ENCODE measurements at places on chromosomes 7 and 10.

GRCh38 chr10:87867453-87867852 lies 4.0 kb downstream of the PTEN start:
- no peak overlapping the region for H3K4me3 ChIP-seq
- DNase-seq: no peak
- H3K36me3 ChIP-seq: no peaks in the 10 kb centered on the region
- H3K27ac ChIP-seq: no peak overlapping the region
- H3K27me3 ChIP-seq: no peaks in the 10 kb centered on the region

GRCh38 chr7:70588191-70588921 lies 543.6 kb upstream of the GALNT17 start:
- no peaks in the 10 kb centered on the region for H3K27me3 ChIP-seq
- no peak overlapping the region for H3K4me3 ChIP-seq
- no peak for DNase-seq
- no peaks in the 10 kb centered on the region for H3K36me3 ChIP-seq
- H3K4me1 ChIP-seq: peaks cover 10% of the 10 kb centered on the region
- H3K27ac ChIP-seq: no peak overlapping the region

DNA sequence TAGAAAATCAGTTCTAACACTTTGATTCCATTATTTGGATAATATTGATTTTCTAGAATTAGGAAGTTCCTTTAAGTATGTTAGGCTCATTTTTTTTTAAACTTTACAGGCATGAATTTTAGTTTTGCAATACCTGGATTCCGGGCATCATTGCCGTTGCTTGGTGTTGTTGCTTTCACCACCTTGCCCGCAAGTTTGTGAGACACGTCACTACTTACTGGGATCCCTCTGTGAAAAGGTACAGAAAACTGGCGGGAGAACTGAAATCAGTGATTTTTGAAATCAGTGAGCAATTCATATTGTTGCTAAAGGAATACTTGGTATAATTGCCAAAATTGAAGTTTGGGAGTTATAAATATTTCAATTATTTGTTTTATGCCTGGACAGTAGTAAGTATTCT lies 232.3 kb upstream of the NPY start:
- no peak overlapping the region for H3K27ac ChIP-seq
- H3K36me3 ChIP-seq: no peaks in the 10 kb centered on the region
- H3K4me1 ChIP-seq: no peaks in the 10 kb centered on the region
- peak; percentile 91 for DNase-seq

- H3K27me3 ChIP-seq: no peaks in the 10 kb centered on the region
- no peak overlapping the region for H3K4me3 ChIP-seq
- H3K4me1 ChIP-seq: no peaks in the 10 kb centered on the region
- no peak for DNase-seq
Observed at GRCh38 chr7:66741-67140, 125.6 kb upstream of the FAM20C start.

- no peak for DNase-seq
- H3K4me3 ChIP-seq: no peak overlapping the region
- no peaks in the 10 kb centered on the region for H3K36me3 ChIP-seq
- H3K27ac ChIP-seq: no peak overlapping the region
Observed at GRCh38 chr10:109937460-109938065, 14.3 kb upstream of the XPNPEP1 start.

DNA sequence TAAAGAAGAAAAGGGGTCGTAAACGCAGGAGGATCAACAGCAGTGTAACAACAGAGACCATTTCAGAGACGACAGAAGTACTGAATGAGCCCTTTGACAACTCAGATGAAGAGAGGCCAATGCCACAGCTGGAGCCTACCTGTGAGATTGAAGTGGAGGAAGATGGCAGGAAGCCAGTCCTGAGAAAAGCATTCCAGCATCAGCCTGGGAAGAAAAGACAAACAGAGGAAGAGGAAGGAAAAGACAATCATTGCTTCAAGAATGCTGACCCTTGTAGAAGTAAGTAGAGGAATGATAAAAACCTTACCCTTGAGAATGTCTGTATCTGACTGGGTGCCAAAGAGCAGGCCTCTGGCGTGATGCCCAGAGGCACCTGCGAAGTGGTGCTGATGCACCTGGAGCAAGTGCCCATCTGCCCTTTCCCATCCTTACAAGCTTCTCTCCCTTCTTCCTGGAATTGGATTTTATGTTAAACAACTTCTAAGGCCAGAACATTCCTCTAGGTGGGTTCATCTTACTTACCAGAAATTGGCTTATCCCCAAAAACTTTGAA lies 86.4 kb upstream of the SAMD8 start:
- peaks cover 7% of the 10 kb centered on the region for H3K36me3 ChIP-seq
- no peak overlapping the region for H3K4me3 ChIP-seq
- no peaks in the 10 kb centered on the region for H3K4me1 ChIP-seq

DNA sequence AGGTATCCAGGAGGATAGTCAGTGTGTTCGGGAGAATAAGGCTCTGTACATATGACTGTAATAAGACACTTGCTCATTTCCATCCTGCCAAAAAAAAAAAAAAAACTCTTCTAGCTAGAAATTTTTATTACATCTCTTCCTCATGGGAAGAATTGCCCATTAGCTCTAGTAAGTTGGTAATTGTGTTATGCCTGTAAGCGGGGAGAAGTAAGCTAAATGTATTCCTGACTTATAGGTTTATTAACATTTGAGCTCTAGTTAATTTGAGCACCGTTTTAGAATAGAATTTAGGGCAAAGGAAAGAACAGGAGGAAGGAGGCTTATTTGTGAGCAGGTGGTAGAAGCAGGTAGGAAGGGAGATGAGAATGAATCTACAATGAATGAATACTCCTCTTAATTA lies 1210.6 kb downstream of the SORCS1 start:
- H3K27me3 ChIP-seq: no peaks in the 10 kb centered on the region
- H3K27ac ChIP-seq: no peak overlapping the region
- H3K4me3 ChIP-seq: no peak overlapping the region
- H3K36me3 ChIP-seq: no peaks in the 10 kb centered on the region
- peaks cover 2% of the 10 kb centered on the region for H3K4me1 ChIP-seq
- DNase-seq: no peak

DNA sequence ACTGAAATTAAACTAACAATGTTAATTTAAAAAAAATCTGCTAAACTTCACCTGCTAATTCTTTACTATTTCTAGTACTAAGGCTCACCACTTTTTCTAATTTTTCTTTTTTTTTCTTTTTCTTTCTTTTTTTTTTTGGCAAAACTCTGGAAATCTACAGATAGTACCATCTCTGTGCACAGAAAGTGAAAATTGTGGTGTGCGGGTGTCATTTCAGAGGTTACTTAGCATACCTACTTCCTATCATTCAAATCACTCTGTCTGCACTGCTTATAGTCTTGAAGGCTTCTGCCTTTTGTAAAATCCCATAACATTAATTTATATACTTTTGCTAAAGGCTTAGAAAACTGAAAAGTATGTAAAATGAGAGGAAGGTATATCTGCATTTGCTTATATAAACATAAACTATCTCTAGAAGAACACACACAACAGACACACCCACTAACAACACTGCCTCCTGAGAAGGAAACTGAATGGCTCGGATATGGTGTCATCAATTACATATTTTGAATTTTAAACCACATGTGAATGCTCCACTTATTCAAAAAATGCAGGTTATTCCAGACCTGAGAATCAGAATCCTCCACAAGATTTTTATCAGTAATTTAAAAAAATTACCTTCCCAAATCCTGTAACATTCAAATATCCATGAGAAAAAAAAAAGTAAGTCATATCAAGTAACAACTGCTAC lies 229.5 kb downstream of the PARD3 start:
- H3K4me3 ChIP-seq: no peak overlapping the region
- no peaks in the 10 kb centered on the region for H3K36me3 ChIP-seq
- no peak overlapping the region for H3K27ac ChIP-seq

DNA sequence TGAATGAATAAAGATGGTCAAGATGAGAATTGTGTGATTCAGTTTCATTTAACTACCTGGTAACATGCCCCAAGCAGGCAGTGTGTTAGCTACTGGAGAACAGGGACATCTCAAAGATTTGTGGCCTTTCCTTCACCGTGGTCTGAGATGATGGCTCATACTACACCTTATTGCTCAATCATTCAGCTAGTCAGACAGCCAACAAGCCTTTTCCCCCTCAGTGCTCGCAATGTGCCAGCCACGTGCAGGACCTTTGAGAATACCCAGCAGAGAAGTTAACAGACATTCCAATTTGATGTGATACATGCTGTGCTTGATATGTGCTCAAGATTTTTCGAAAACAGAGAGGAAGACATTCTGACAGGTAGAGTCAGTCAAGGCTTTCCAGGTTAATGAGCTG lies 562.8 kb downstream of the SUGCT start:
- peaks cover 11% of the 10 kb centered on the region for H3K4me1 ChIP-seq
- H3K36me3 ChIP-seq: no peaks in the 10 kb centered on the region
- H3K27ac ChIP-seq: no peak overlapping the region
- DNase-seq: no peak
- no peaks in the 10 kb centered on the region for H3K27me3 ChIP-seq

- H3K27ac ChIP-seq: no peak overlapping the region
- no peak for DNase-seq
- H3K36me3 ChIP-seq: no peaks in the 10 kb centered on the region
- no peaks in the 10 kb centered on the region for H3K27me3 ChIP-seq
- H3K4me3 ChIP-seq: no peak overlapping the region
Observed at GRCh38 chr7:81627536-81628287, 142.1 kb downstream of the HGF start.

DNA sequence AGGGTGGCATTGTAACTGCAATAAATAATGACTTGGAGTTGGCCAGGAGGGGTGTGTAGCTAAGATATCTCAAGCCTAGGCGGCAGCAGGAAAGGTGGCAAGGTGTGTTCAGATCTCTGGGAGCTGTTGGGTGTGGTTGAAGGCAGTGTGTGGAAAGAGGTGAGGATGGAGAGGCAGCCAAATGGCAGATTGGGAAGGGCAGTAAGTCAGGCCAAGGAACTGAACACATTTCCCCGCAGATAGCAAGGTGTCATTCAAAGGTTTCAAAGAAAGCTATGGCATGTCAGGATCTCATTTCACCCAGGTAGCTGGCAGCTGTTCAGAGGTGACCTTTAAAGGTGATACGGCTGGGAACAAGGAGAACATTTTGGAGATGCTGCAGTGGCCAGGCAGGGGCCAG lies 586.0 kb upstream of the MGMT start:
- H3K36me3 ChIP-seq: no peaks in the 10 kb centered on the region
- no peak overlapping the region for H3K4me3 ChIP-seq
- H3K27ac ChIP-seq: no peak overlapping the region
- no peaks in the 10 kb centered on the region for H3K4me1 ChIP-seq
- DNase-seq: no peak

DNA sequence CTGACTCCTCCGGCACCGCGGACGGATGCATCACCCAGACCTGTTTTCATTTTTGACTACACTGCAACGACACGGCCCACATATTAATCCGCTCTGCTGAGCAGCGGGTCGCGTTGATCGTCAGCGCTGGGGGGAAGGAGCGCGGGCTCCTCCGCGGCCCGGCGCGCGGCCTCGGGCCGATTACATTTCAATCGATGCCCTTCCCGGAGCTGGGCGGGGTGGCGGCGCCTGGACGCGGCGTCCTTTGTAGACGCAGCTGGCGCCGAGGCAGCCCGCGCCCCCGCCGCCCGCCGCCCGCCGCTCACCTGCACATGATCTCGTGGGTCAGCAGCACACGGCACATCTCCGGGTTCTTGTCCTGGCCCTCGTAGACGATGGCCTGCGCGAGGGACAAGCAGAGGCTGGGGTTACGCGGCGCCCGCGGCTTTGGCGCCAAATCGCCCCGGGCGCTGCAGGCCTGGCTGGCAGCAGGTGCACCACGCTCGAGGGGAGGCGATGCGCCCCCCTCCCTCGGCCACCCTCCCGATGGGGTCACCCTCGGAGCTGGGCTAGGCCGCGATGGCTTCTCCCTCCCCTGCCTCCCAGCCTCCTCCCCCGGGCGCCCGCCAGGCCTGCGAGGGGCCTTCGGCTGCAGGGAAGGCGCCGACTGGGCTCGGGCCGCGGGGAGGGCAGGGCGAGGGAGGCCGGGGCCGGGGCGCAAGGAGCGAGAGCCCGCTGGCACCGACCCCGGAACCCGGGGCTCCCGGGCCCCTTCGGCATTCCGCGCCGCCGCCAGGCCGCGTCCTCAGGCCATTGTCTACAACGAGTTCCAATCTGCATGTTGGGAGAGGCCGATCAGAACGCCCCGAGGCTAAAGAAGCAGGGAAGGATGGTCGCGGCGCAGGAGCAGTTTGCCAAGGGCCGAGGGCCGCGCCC lies 5.2 kb downstream of the EBF3 start:
- H3K36me3 ChIP-seq: no peaks in the 10 kb centered on the region
- peaks cover 67% of the 10 kb centered on the region for H3K27me3 ChIP-seq
- DNase-seq: no peak
- H3K4me1 ChIP-seq: peaks cover 21% of the 10 kb centered on the region
- H3K4me3 ChIP-seq: no peak overlapping the region

GRCh38 chr10:1190791-1191490 lies 134.8 kb downstream of the WDR37 start:
- no peak overlapping the region for H3K27ac ChIP-seq
- H3K4me1 ChIP-seq: no peaks in the 10 kb centered on the region
- H3K27me3 ChIP-seq: no peaks in the 10 kb centered on the region
- no peak overlapping the region for H3K4me3 ChIP-seq

GRCh38 chr10:12782537-12782936 lies 219.0 kb downstream of the CCDC3 start:
- no peaks in the 10 kb centered on the region for H3K27me3 ChIP-seq
- no peak overlapping the region for H3K27ac ChIP-seq
- no peaks in the 10 kb centered on the region for H3K36me3 ChIP-seq
- H3K4me1 ChIP-seq: peaks cover 16% of the 10 kb centered on the region
- H3K4me3 ChIP-seq: no peak overlapping the region

DNA sequence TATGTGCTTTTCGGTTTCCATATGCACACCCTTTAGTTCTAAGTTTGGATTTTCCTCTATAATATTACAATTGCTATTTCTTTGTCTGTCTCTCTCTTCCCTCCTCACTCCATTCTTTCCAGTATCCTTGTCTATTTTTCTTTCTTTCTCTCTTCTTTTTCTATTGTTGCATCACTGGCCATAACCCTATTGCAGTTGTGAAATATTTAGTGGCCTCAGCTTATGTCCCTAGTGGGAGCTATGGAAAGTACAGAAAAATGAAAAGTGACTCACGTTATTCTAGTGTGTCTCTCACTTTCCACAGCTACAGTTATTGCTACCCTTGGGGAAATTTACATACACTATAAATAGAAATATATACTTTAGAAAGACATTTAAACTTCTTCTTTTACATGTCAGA lies 59.1 kb downstream of the CNTNAP2 start:
- no peaks in the 10 kb centered on the region for H3K4me1 ChIP-seq
- H3K36me3 ChIP-seq: no peaks in the 10 kb centered on the region
- H3K27ac ChIP-seq: no peak overlapping the region
- H3K4me3 ChIP-seq: no peak overlapping the region
- H3K27me3 ChIP-seq: no peaks in the 10 kb centered on the region

DNA sequence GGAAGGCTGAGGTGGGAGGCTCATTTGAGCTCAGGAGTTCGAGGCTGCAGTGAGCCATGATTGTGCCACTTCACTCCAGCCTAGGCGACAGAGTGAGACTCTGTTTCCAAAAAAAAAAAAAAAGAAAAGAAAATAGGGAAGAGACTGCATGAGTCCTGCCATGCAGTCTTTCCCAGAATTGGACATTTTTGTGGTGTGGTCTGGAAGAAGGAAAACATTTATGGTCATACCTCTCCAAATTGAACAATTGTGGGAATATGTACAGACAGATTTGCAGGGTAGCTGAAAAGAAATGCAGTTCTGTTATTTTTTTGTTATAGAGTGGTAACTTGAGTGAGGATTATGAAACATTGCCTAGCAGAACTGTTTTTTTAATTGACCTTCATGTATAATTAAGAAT lies 198.1 kb downstream of the AUTS2 start:
- no peak overlapping the region for H3K27ac ChIP-seq
- no peak for DNase-seq
- peaks cover 3% of the 10 kb centered on the region for H3K4me1 ChIP-seq

GRCh38 chr7:71705217-71705616 lies 573.3 kb downstream of the GALNT17 start:
- H3K4me3 ChIP-seq: no peak overlapping the region
- H3K4me1 ChIP-seq: no peaks in the 10 kb centered on the region
- no peak overlapping the region for H3K27ac ChIP-seq
- DNase-seq: no peak
- H3K27me3 ChIP-seq: no peaks in the 10 kb centered on the region
- H3K36me3 ChIP-seq: no peaks in the 10 kb centered on the region
